Activated effector memory CD4-positive, alpha-beta T cell treated with anti-CD3 and anti-CD28 coated beads, Interleukin-2, amount 50 U/mL, for 16 hours (primary cell): ENCODE measurements at places on chromosomes 12 and 14.

DNA sequence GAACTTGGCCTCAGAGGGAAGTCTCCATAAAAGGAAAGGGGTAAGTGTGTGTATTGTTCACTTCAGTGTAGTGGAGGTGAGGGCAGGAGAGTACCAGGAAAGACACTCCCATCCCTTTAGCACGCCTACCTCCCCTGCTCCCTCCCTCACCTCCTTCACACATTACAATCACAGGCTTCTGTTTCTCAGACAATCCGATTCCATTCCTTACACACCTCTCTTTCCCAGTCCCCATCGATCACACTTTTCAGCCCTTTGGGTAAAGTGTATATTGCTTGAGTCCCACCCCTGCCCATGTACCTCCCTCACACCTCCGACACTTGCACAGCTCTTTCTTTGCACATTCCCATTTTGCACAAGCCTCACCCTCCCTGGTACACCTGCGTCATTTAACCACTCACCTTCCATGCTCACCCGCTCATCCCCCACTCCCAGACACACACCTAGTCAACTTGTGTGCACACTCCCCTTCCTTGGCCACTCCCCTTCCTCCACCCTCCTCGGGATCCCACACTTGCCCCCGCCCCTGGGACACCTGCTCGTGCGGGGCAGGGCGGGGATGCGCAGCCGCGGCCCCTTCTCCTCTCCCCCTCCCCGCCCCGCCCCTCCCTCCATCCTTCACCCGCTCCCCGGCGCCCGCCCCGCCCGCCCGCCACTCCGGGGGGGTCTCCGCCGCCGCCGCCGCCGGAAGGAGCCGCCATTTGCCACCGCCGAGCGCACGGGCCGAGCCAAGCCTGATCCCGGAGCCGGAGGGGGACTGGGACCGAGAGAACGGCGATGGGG, at the start of gene MARCHF9:
Gene MARCHF9, plus strand, starts transcription at position 693 of the 783 bp plus-strand sequence. CDS start 426 bp downstream, outside the sequence.
- DNase-seq: peak; percentile 94

- DNase-seq: no peak
Measured at GRCh38 chr14:69260190-69260860, 367 bp downstream of the GALNT16 start.

DNA sequence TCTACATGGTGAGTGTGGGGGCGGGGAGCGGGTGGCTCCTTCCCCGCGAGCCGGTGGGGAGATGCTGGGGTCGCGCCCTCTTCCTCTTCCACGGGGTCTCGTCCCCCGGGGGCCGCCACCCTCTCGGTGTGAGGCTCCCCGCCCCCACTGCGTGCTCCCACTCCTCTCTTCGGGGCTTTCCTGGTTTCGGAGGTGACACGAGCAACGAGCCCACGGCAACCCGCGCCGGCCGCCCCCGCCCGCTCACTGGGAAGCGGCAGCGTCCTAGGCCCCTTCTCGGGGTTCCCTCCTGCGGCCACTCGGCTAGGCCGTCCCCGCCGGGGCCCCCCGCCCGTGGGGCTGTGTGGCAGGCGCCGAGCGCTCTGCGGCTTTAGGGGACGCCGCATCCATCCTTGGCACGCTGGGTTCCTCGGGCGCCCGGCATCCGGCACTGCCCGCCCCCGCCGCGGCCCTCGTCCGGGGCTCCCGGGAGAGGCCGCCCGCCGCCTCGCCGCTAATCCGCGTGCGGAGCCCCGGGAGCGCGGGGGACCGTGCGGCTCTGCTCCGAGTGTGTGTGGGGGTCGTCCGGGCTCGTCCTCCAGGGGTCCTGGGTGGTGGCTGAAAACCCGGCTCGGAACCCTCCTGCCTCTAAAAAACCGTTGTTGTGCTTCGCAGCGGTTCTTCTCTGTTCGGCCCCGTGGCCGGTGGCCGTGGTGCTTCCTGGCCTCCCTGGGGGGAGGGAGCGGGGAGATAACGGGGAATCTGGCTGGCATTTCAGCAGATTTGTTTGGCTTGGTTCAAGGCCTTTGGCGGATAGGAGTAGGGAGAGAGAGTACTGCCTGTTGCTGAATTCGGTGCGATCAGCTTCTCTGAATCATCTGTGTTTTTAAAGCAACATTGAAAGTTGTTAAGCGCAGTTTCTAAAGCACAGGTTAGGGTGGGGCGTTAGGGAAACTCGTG, 1.0 kb downstream of the PCNX1 start:
- DNase-seq: peak; percentile 85

GRCh38 chr12:122610207-122610606, 83.2 kb downstream of the KNTC1 start:
- DNase-seq: no peak

DNA sequence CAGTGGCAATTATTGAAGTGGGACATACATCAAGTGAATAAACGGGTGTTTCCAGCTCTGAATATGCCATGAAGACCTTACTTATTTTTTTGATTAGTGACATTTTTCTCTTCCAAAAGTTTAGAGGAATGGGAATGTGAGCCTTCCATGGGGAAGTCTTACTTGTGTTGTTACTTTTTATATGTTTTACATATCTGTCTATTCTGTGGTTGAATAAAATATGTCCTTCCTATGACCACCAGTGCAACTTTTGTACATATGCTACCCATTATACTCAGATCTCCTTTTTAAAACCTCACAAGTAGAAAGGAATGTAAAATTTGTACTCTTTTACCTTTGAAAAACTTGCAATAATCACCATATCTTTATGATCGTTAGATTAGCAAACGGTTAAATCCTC, 132.7 kb downstream of the MSRB3 start:
- no peak for DNase-seq

- DNase-seq: no peak
Measured at GRCh38 chr12:26280869-26281268, 85.5 kb downstream of the SSPN start.

- no peak for DNase-seq
Measured at GRCh38 chr12:108966378-108967151, 54.3 kb downstream of the SVOP start.
